Left forelimb (tissue), 1 donor: ENCODE measurements at places on chromosomes 3 and 15.

GRCh38 chr15:90114451-90114901 is 12.2 kb upstream of the IDH2 start:
- DNase-seq, result no peak

GRCh38 chr15:91316126-91316525 is 216.1 kb downstream of the SV2B start:
- DNase-seq, result no peak

DNA sequence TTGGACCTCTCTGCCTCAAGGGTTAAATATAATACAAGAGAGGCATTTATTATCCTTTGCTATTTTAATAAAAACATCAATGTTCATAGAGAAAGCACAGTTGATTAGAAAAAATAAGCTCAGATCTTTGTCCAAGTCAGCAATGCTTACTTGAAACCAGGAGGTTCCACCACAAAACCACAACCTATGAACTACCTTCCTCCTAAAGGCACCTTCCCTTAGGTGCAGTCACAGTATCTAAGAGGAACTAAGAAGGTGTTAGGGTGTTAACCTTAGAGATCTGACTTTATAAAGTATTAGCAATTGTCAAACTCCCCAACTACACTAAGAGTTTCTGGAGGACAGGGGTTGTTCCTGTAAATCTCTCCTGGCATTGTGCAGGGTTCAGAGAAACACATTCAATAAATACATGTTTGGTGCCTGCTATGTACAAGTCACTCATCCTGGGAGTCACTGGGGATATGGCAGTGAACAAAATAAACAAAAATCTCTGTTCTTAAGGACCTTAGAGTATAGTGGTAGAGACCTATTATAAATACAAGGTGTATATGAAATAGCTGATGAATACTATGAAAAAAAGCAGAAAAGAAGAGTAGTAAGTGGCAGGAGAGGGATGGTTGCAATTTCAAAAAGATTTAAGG is 208.6 kb downstream of the NFKBIZ start:
- DNase-seq, result no peak

DNA sequence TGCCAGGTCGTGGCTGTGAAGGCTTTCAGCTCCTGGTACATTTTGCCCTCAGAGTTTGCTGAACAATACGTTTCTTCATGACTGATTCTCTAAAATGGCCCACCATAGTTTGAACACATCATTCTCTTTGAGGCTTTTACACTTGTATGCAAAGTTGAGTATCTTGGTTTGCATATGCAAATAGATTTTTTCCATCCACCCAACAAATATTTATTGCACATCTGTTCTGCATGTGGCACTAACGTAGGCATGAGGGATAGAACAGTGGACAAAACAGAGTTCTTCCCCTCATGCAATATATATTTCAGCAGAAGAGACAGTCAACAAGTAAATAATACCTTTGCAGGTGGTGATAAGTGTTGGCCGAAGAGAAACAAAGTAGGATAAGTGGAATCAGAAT is 55.2 kb downstream of the KAT2B start:
- no peak for DNase-seq

GRCh38 chr15:81569286-81570080 is 195.5 kb upstream of the TMC3 start:
- DNase-seq, result no peak

GRCh38 chr3:36146404-36146803 is 233.9 kb upstream of the STAC start:
- no peak for DNase-seq

DNA sequence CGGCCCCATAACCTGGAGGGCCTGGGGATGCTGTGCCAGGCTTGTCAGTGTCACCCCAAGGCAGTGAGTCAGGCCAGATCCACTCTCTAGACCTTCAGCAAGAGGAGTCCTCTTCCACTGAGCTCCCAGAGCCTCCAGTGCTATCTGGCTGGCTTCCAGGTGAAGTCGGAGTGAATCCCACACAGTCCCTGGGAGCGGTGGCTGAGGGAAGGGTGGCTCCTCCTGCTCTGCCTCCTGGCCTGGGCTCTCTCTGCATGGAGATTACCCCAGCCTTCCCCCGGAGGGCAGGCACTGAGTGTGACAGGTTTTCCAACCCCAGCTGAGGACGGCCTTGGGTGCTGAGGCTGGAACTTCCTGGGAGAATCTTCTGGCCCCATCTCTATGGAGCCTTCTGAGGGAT is 82.7 kb downstream of the EPHB1 start:
- no peak for DNase-seq

- DNase-seq, result no peak
Measured at GRCh38 chr3:101847328-101847727, 2.0 kb upstream of the NFKBIZ start.

- DNase-seq, result no peak
Measured at GRCh38 chr15:37056177-37057121, 43.9 kb downstream of the MEIS2 start.

DNA sequence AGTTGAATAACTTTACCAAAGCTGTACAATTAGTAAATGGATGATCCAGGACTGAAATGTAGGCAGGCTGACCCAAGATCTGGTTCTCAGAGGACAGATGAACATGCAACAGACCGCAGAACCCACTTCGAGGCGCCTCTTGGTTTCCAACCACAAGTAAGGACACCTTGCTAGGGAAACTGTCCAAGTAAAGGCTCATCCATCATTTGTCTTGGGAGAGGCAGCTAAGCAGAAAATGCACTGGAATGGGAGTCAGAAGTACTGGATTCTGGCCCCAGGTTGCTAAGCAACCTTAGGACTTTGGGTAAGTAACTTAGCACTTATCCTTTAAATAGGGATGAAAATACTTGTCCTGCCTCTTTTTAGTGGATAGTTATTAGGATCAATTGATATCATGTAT is 366.3 kb upstream of the LRRC3B start:
- no peak for DNase-seq

- DNase-seq, result no peak
Measured at GRCh38 chr3:63661242-63661641, 8.8 kb downstream of the SNTN start.

GRCh38 chr3:45940004-45940780 is 3.1 kb upstream of the CXCR6 start:
- no peak for DNase-seq

GRCh38 chr3:194181612-194182529 is 45.9 kb downstream of the HES1 start:
- no peak for DNase-seq

GRCh38 chr15:82802497-82802896 is 3.4 kb downstream of the FSD2 start:
- DNase-seq, result no peak

DNA sequence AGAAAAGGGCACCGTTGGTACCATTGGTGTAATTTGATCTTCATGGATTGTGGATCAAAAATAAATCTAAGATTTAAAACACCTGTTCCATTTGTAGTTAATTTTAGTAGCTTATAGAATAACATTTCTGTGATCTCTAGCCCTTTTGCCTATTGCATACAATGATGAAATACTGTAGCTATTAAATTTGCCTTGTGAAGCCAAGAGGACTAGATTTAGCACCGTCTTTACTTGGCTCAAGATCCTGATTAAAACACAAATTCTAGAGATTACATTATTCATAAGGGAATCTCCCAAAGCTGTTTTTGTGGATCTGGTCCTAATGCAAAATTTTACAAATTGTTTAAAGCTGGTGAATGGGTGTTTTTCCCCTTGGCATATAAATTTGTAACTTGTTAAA is 8.2 kb downstream of the TBC1D23 start:
- no peak for DNase-seq
